IPS DF 19.7 (cell line): ENCODE measurements at places on chromosomes 2 and 18.

GRCh38 chr2:144111437-144111836, 408.5 kb downstream of the ZEB2 start:
- no peak for DNase-seq

- DNase-seq, result no peak
These were observed 12.1 kb downstream of the LTBP1 start for GRCh38 chr2:32958821-32959220.

- DNase-seq, result no peak
These were observed 17.7 kb upstream of the NFE2L2 start for GRCh38 chr2:177282181-177282641.

DNA sequence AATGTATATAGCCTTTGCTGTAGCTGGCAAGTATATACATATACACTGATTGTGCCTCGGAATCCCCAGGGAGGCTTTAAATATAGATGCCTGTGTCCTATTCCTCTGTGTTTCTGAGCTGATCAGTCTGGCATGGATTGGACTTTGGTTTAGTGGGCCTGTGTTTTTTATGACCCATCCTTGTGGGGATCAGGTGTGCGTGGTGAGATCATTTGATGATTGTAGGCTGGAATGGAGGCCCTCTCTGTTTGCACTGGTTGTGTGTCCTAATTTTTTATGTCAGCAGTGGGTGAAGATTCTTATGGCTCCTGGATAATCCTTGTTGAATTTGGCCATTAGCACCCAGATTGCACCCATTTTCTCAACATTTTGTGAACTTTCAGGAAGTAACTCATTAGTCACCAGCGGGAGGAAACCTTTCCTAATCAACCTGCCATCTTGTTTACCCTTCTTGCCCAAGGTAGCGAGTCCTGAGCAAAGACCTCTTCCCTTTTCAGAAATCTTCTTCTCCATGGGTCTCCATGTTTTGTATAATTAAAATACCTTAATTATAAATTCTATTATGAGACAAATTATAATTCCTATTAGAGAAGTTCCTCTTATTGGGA, 75.8 kb downstream of the UGGT1 start:
- no peak for DNase-seq

GRCh38 chr2:183059561-183059960, 19.0 kb upstream of the DUSP19 start:
- DNase-seq, result no peak

DNA sequence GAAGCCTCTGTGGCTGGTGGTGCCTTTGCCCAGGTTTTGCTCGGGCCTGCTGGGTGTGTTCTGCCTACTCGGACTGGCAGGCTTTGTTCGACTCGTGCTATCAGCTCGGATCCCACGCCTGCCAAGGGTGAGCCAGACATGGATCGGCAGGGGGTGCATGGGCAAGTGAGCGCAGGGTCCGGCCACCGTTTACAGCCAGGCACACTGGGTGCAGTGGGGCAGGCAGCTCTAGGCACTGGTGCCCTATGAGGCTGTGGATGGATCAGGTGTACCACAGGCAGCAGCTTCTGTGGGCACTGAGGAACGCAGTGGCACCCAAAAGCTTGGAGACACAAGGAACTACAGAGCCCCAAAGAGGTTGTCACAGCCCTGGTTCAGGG, 25.6 kb downstream of the MARCHF7 start:
- no peak for DNase-seq

DNA sequence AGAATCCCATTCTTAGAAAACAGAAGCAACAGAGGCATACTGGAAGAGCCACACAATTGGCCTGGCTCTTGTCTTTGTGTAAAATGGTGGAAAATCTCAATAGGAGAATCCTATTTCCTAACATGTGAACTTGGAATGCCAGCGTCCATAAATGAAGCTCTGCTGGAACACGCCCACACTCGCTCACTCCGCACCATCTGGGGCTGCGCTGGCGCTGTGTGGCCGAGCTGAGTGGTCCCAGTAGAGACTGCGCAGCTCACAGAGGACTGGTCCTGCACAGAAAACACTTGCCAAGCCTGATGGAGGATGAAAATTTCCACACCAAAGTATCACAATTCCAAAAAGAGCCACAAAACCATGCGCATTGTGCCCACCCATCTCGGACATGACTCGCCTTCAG, 56.2 kb downstream of the PXDN start:
- no peak for DNase-seq

- DNase-seq, result no peak
These were observed 169.3 kb upstream of the NXPH2 start for GRCh38 chr2:138949517-138949916.

DNA sequence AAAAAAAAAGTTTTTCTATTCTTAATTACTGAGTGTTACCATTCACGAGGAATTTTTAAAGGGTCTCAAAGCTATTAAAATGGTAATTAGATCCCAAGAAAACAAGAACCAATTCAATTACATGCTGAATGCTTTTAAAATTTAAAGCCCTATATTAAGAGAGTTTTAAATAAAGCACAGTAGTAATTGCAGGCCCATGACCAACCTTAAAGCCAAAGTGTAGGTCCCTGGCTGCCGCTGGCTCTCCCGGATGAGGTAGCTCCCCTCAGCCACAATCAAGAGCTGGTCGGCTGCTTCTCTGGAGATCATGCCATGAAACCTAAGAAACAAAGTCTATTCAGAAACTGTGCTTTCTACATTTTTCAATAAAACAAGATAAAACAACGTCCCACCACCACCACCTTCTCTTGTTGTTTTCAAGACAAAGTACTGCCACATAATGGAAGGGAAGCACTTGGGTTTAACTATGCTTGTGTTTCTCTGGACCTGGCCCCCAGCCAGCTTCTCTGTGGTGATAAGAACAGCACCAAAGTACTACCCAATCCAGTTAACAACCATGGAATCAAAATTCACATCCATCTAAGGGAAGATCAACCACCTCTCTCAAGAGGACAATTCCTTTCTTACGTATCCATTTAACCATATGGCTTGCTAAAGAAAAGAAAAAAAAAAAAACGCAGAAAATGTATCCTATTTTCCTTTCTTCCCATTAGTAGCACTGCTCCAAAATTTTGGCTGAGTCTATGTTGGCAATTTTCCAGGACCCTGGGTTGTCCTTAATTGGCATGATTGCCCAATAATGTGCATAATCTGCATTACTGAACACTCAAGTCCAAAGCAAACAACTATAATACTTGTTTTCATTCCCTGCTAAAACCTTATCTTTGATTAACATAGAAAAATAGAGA, 90.1 kb downstream of the CHN1 start:
- DNase-seq, result no peak

DNA sequence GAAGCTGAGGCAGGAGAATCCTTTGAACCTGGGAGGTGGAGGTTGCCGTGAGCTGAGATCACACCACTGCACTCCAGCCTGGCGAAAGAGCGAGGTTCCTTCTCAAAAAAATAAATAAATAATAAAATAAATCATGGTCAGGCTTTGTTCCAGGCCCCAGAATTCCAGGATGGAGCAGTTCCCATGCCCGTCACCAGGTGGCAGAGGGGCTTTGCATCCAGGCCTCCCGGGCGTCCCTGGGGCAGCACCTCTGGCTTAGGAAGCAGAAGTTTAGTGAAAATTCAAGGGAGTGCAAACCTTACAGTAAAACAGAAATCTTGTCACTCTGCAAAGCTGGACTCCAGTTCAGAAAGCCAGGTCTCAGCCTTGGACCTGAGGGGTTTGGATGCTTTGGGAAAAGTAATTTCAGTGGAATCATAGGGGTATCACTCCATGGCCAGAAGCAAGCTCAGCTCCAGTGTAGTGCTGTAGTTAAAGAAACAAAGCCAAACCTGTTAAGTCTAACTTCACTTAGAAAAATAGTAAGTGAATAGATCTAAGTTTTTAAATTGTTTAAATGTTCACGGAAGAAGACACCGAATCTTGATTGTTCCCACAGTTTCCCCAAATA, 512.7 kb downstream of the CMPK2 start:
- no peak for DNase-seq

GRCh38 chr2:217999595-217999959, 3.2 kb downstream of the TNS1 start:
- DNase-seq, result no peak

GRCh38 chr2:25441353-25441752, 99.6 kb upstream of the DNMT3A start:
- DNase-seq, result no peak

DNA sequence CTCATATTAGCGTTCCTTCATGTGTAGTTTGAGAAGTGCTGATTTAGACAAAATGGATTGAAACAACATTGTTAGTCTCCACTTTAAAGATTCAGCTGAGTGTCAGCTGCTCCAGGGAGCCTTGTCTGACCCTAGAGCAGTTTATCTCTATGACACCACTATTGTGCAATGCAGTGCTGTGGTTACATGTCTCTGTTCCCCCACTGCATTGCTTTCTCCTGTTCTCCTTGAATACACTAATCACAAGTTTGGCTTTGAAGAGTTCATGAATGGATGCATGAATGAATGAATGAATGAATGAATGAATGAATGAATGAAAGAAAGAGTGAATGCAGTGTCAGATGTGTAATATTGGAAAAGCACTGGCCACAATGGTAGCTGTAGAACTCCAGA, 38.3 kb downstream of the GCG start:
- DNase-seq, result no peak

DNA sequence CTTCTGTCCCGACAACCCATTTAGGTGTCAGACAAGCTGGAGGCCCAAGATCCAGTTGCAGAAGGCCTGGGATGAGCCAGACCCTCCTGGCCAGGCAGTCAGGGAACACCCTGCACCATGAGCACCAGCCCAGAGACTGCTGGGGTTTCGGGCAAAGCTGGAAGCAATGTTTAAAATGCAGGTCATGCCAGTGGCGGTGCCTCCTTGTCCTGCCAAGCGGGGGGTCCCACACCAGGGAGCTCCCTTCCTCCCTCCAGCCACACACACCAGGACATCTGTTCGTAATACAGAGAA, 230.2 kb downstream of the ATAD2B start:
- DNase-seq, result no peak

DNA sequence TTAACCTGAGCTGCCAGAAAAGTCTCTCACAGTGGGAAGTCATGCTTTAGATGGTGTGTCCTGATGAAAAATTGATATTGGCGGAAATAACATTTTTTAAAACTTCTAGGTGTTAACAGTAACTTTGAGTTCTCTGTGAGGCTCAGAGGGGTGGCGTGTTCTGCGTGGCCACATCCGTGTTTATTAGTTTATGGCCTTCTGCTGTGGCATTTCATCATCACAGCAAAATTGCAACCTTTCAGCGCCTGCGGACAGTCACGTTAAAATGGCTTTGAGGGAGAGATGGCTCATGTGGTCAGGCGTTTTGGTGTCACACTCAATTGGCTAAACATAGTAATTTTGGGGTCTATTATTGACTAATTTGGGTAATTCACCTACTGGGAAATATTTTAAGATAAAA, 42.4 kb downstream of the KLHL29 start:
- no peak for DNase-seq

GRCh38 chr2:34567128-34567527, 968.0 kb upstream of the FAM98A start:
- DNase-seq, result no peak
